ENCODE measurements at places on chromosomes 3 and 15.

- no peak for DNase-seq
Observed at GRCh38 chr3:119324899-119325298, 30.7 kb downstream of the ARHGAP31 start.

DNA sequence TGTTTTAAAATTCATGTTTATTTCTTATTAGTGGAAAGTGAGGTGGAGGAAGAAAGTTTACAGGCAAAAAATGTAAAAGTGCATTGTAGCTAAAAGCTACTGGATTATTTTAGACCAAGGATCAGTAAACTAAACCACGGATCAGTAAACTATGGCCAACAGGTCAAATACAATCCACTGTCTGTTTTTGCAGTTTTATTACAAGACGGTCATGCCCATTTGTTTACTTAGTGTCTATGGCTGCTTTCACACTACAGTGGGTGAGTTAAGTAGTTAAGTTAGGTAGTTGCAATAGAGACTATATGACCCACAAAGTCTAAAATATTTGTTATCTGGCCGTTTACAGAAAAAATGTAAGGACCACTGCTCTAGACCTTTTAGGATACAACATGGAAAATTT lies 82.0 kb downstream of the NR2E3 start:
- DNase-seq, result no peak

DNA sequence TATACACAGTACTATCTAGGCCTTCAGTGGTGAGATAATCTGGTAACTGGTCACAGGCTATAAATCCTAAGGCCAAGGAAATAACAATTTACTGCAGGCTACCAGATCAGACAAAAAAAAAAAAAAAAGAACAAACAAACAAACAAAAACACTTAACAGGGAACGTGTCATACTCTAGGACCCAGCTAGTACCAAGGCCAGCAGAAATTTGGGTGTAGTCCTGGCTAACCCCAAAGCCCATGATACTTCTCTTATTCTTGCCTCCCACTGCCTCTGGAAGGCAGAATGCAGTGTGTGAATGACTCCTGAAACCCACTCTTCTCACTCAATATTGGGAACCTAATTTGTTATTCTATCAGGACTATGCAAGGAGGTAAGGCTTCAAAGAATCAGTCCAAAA lies 53.7 kb upstream of the ST3GAL6 start:
- DNase-seq, result no peak

DNA sequence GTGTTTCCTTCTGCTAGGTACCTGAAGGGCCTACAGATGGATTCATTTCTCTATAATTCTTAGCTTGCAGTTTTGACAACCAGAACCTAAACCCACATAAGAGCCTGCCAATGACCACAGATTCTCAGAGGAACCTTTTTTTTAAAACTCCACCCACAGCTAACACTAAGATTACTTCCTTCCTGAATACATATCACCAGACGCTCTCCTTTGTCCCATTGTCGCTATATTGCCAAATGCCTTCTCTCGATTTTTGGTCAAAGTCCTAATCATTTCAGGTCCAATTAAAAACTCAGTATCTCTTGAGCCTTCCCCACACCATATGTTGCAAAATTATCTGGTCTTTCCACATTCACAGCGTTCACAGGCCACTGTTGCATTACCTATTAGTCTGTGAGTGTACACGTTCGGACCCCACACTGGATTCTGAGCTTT lies 12.4 kb downstream of the ZNF710 start:
- no peak for DNase-seq

GRCh38 chr3:43874731-43875130 lies 184.0 kb downstream of the ABHD5 start:
- no peak for DNase-seq

GRCh38 chr3:125119752-125120378 lies 64.1 kb upstream of the HEG1 start:
- DNase-seq, result no peak

DNA sequence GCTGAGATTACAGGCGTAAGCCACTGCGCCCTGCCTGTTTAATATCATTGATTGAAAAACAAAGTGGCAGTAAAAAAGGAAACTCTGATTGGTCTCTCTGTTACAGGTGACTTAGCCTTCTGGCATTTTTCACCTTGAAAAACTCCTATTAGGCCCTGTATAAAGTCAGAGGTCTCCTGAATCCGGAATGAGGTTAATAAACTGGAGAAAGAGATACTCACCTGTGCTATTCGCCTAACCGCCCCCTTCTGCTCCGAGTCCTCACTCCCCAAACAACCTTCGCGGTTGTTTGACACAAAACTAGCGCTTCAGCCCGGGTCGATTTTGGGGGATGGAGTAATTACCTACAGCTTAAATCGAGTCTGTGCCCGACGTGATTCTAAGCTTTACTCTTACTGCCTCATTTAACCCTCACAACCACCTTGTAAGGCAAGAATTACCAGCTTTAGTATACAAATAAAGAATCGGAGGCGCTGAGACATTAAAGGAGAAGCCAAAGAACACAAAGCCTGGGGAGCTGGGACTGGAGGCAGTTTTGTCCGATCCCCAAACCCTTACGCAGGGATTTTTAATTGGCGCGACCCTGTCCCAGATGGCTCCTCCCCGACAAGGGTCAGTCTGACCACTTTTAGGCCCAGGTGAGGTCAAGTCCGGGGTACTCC lies 441 bp downstream of the CEP70 start:
- DNase-seq, result peak; percentile 16

DNA sequence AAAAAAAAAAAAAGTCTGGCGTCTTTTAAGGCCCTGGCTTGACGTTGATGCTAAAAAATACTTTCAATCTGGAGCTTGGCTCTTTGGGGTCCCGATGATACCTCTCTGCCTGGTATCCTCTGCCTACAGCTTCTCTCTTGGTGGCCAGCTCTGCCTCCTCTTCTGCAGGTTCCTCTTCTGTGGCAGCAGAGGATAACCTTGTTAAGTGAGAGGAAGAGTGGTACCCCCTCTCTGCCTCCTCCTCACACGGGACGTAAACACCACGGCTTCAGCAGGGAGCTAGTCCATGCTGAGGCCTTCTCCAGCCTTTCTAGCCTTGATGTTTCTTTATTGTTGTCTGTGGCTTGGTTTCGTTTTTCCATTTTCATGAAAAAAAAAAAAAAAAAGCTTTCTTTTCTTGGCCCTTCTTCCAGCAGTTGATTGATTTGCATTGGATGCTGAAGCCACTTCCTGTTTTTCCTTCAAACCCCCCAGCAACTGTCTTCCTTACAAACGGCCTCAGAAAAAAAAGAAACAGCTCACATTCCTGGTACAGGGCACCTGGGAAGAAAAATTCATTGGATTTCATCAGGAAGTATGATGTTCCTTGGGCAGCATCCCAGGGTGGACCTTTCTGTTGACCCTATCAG lies 59.7 kb downstream of the RORA start:
- no peak for DNase-seq

- no peak for DNase-seq
Observed at GRCh38 chr3:135598597-135598996, 366.9 kb upstream of the PPP2R3A start.

GRCh38 chr3:194007592-194008337 lies 128.2 kb upstream of the HES1 start:
- no peak for DNase-seq

- DNase-seq, result peak; percentile 56
Observed at GRCh38 chr3:55180936-55181535, 253.2 kb upstream of the LRTM1 start.
